ENCODE measurements at places on chromosomes 11 and 22. TPM values are rescaled to one million over a fixed set of nuclear protein-coding genes. Genes with fewer than 3 reads are reported as not detected.

GRCh38 chr11:71940561-71941219 lies 11.8 kb downstream of the RNF121 start:
- no peak overlapping the region for H3K4me3 ChIP-seq
- H3K4me1 ChIP-seq: peaks cover 10% of the 10 kb centered on the region
- DNase-seq: no peak
- no peaks in the 10 kb centered on the region for H3K27me3 ChIP-seq

MARK2 gene
- total RNA-seq: 24.3 TPM

DNA sequence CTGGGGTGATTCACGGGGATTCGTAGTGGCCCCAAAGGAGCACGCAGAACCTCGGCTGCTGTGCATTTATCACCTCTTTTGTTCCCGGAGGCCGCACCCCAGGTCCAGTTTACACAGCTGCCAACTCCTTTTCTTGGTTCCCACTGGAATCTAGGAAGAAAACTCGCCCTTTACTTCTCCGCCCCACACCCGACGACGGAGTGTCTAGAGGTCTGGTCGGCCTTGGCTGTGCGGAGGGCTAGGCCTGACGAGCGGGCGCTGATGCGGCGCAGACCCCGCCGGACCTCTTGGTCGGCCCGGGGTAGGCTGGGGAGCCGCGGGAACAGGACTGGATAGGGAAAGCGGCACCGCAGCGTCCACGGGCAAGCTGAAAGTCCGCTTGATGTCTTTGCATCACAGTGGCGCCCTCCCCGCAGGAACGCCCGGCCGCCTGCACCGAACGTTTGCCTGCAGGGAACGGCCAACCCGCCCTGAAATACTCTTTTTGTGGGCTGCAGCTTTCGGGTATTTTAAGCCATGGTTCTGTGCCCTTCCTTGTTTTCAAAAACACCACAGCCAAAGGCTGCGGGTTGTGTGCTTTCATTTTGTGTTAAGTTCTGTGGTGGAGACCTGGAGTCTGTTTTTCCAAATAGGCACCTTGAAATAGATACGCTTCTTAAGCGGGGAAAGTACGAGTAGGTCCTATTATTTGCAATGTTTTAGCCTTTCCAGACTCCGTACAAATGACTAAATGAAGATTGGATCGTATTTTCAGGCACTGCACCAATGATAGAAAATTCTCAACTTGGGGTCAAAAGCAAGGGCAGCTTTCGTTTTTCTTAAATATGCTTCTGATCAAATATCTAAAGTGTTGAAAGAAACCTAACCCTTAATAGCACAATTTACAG lies 829 bp upstream of the ZBED5 start:
- peak overlapping the region; percentile 100 for H3K27ac ChIP-seq
- H3K36me3 ChIP-seq: peaks cover 34% of the 10 kb centered on the region
- no peaks in the 10 kb centered on the region for H3K27me3 ChIP-seq
- H3K4me3 ChIP-seq: peak overlapping the region; percentile 100

DNA sequence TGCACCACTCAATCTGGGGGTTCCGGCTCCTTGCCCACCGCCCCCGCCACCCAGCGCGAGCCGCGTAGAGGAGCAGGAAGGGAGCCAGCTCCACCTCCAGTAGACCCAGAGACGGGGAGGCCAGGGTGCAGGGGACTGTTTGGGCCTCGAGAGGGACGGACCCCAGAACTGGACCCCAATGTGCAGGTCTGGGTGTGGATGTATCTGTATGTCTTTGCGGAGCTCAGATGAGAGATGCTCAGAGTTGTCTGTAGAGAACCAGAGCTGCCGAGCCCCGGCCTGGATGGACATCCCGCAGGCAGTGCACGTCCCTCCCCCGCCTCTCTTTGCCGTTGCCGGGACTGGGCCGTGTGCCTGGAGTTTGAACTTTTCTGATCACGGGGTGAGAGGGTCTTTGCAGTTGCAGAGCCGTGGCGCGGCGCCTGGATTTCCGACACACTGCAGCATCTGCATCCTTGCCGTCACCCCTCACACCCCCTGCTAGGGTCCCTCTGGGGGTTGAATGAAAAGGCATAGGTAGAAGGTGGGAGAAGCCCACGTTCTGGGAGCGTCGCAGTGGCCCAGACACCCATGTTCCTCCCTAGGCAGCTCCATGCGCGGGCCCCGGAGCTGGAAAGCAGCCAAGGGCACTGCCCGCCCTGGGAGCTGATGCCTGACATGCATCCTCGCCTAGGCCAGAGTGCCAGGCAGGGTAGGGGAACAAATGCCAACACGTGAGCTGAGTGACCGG lies 105.2 kb downstream of the KCNQ1 start:
- no peak for DNase-seq
- peaks cover 16% of the 10 kb centered on the region for H3K4me1 ChIP-seq
- no peak overlapping the region for H3K27ac ChIP-seq
- no peaks in the 10 kb centered on the region for H3K27me3 ChIP-seq
- H3K36me3 ChIP-seq: no peaks in the 10 kb centered on the region
- no peak overlapping the region for H3K4me3 ChIP-seq

UCP3 gene
- 0.73 TPM for total RNA-seq

- peaks cover 2% of the 10 kb centered on the region for H3K27me3 ChIP-seq
- no peaks in the 10 kb centered on the region for H3K36me3 ChIP-seq
- no peaks in the 10 kb centered on the region for H3K4me1 ChIP-seq
- H3K4me3 ChIP-seq: no peak overlapping the region
Observed at GRCh38 chr11:126742582-126742981, 258.0 kb downstream of the KIRREL3 start.

- DNase-seq: no peak
- H3K27ac ChIP-seq: no peak overlapping the region
Observed at GRCh38 chr22:27993774-27994350, 74.8 kb upstream of the PITPNB start.

OR56A1 gene
- not detected for total RNA-seq

DNA sequence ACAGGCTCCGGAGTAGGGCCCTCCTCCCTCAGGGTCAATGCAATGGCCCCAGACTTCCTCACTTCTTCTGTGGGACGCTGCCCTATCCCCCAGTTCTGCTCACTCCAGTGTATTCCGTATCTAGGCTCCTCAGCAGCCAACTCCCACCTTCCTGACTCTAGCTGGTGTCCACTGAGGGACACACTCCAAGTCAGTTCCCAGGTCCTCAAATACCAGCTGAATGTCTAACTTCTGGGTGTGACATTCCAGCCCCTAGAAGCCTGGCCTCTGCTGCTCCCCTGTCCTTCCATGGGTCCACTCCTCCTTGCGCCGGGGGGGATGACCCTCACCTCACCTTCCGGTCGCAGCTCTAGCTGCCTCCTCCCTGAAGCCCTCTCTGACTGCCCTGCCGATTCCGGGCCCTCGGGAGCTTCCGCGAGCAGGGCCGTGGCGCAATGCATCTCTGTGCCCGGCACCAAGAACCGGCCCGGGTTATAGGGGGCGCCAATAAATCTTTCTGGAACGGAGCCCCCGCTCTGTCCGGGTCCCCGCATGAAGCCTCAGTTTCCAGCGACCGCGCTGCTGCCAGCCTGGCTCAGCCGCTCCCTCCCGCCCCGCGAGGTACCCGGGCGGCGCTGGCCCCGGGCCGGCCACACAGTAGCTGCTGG lies 15.4 kb downstream of the BAD start:
- H3K36me3 ChIP-seq: peaks cover 10% of the 10 kb centered on the region
- H3K4me3 ChIP-seq: peak overlapping the region; percentile 98
- H3K4me1 ChIP-seq: peaks cover 19% of the 10 kb centered on the region

MMP3 gene
- not detected for total RNA-seq

YPEL1 gene
- total RNA-seq: 1.0 TPM

DNA sequence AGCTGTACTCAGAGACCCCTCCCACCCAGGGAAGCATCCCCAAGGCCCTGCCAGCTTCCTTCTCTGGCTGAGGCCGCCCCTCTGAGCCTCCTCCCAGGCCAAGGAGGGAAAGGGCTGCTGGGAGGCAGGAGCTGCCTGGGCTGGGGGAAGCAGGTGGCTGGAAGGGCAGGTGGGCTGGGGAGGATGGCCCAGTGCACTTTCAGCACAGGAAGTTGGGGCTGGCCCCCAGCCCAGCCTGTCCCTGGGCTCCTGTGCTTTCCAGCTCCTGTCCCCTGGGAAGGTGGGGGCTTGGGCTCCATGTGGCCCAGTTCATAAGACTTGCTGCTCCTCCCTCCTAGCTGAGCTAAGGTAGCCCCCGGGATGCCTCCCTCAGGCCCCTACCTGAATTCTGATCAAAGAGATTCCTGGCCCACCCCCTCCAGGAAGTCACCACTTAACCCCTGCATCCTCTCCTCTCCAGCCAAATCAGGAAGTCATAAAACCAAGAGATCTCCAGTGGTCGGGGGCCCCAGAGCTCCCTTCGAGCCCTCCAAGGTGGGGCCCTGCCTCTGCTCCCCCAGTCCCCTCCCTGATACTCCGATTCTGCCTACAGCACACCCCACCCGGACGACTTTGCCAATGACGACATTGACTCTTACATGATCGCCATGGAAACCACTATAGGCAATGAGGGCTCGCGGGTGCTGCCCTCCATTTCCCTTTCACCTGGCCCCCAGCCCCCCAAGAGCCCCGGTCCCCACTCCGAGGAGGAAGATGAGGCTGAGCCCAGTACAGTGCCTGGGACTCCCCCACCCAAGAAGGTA lies 4.9 kb downstream of the PPP1CA start:
- H3K27me3 ChIP-seq: no peaks in the 10 kb centered on the region
- H3K27ac ChIP-seq: peak overlapping the region; percentile 80
- peaks cover 49% of the 10 kb centered on the region for H3K4me1 ChIP-seq
- DNase-seq: no peak

DNA sequence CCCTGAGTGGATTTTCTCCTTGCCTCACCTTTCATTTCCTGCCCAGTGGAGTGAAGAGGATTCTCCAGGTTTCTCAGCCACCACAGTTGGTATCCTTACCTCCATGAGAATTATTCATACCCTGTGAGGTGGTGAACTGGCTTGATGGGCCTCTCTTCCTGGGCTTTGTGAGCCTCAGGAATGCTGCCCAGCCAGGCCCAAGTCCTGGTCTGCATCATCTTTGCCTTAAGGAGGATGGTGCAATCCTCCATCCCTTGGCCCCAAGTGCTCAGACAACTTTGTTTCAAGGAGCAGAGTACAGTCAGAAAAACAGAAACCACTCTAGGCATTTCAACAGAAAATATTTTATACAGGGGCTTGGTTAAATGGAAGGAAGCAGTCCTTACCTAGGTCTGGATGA lies 114.2 kb upstream of the CADM1 start:
- no peak overlapping the region for H3K27ac ChIP-seq
- H3K4me1 ChIP-seq: no peaks in the 10 kb centered on the region
- no peaks in the 10 kb centered on the region for H3K27me3 ChIP-seq
- no peak overlapping the region for H3K4me3 ChIP-seq
- H3K36me3 ChIP-seq: no peaks in the 10 kb centered on the region

DNA sequence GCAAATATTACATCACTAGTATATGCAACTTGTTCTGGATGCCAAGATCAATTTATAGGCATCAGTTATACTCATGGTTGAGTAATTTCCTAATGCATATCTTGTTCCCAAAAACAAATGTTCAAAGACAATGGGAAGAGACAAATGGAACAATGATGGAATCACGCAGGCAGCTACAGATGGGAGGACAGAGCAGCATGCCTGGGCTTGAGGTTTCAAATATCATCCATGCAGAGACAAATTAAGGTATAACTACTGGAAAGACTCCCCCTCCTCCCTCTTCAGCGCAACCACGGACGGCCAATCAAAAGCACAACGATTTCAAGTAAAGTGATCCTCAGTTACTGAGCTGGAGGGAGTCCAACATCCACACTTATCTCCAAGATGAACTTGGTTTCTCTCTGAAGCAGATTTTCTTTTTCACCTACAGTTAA lies 106.8 kb downstream of the CCDC83 start:
- DNase-seq: no peak
- peaks cover 72% of the 10 kb centered on the region for H3K36me3 ChIP-seq
- H3K27ac ChIP-seq: no peak overlapping the region
- no peak overlapping the region for H3K4me3 ChIP-seq
- peaks cover 5% of the 10 kb centered on the region for H3K4me1 ChIP-seq

DNA sequence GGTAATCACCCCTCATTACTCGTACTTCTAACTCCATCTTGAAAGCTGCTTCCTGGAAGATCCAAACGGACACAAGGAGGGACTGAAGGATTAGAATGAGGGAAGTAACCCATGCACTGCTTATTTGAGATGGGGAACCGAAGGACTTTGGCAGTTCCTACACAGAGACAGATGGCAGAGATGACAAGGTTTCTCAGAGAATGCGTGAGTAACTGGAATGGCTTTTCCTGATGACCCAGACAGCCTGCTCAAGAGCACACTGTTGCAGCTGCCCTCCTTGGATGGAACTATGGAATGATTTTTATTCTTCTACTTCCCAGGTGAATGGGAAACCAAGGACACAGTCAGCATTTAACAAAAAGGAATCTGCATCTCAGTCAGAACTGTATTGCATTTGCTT lies 7.3 kb downstream of the KCNJ11 start:
- DNase-seq: no peak
- no peak overlapping the region for H3K4me3 ChIP-seq
- no peak overlapping the region for H3K27ac ChIP-seq
- no peaks in the 10 kb centered on the region for H3K36me3 ChIP-seq

TPP1 gene
- total RNA-seq: 47.9 TPM

BAIAP2L2 gene
- total RNA-seq: 0.88 TPM

DNA sequence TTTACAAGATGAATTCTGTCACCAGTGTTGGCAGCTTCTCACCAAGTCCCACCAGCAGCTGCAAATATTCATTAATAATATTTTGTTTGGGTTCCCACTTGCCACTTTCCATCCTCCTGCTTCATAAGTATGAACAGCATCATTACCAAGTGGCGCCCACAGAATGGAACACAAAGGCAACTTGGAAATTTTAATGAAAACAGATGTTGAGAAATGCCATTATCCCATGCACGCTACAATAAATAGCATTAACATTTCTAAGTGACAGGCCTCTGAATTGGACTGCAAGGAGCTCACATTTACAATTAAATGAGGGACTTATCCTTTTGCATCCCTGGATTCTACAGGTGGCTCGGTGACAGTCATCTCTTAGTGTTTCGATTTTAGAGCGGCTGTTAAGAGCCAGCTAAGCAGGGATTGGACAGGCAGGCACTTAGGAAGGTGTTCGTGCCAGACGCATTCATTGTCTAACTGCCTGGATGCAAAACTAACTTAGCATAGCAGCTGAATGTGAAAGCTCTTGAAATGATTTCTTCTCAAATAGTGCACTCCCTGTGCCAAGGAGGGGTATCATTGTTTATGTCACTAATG lies 170.3 kb downstream of the KIRREL3 start:
- no peak for DNase-seq
- no peaks in the 10 kb centered on the region for H3K36me3 ChIP-seq
- H3K27me3 ChIP-seq: peaks cover 3% of the 10 kb centered on the region
- no peaks in the 10 kb centered on the region for H3K4me1 ChIP-seq

DNA sequence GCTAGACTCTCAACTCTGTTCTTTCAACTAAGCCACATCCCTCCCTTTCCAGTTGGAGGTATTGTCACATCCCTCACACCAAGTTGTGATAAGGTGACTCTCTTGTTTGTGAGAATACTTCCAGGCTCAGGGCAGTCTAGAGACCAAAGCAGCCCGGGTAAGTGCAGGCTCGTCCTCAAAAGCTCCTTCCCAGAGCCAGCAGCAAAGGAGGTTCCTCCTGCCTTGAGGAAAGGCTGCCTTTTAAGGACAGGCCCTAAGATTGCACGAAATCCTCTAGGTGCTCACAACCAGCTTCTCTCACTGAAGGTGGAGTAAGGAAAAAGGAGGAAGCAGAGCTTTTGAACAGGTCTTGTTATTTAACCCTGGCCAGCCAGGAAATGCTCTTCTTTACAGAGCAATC lies 53.4 kb downstream of the SMCO4 start:
- no peaks in the 10 kb centered on the region for H3K4me1 ChIP-seq
- H3K4me3 ChIP-seq: no peak overlapping the region
- no peak for DNase-seq
- no peaks in the 10 kb centered on the region for H3K36me3 ChIP-seq
- H3K27me3 ChIP-seq: no peaks in the 10 kb centered on the region
- H3K27ac ChIP-seq: no peak overlapping the region
